ENCODE measurements at places on chromosomes 11 and 22. TPM values are rescaled to one million over a fixed set of nuclear protein-coding genes. Genes with fewer than 3 reads are reported as not detected.

GRCh38 chr11:105466582-105467228, 143.2 kb upstream of the GRIA4 start:
- DNase-seq, result no peak

- DNase-seq, result no peak
Measured at GRCh38 chr11:61747967-61748285, 4.5 kb upstream of the MYRF start.

GRCh38 chr11:65504674-65505465, 6.0 kb downstream of the MALAT1 start:
- DNase-seq, result no peak

GRCh38 chr11:101582989-101583250, 887 bp downstream of the TRPC6 start:
- DNase-seq, result no peak

GRCh38 chr11:62708392-62708791, 916 bp downstream of the GNG3 start:
- no peak for DNase-seq

DNA sequence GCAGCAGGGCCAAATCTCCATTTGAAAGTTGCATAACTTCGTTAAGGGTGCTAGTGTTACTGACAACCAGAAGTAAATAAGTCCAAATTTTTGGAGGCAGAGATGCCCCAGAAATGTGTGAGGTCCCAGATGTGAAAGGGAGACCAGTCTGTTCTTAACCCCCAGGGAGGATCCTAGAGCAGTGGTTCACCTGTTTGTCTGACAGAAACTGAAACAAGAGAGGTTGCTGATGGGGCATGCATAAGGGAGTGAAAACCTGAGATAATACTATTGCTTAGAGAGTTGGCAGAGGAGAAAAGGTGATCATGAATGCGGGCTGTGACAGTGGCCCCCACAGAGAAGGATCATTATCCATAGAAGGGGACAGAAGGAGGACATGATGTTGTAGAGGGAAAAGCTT, 3.8 kb downstream of the CBLIF start:
- no peak for DNase-seq

DNA sequence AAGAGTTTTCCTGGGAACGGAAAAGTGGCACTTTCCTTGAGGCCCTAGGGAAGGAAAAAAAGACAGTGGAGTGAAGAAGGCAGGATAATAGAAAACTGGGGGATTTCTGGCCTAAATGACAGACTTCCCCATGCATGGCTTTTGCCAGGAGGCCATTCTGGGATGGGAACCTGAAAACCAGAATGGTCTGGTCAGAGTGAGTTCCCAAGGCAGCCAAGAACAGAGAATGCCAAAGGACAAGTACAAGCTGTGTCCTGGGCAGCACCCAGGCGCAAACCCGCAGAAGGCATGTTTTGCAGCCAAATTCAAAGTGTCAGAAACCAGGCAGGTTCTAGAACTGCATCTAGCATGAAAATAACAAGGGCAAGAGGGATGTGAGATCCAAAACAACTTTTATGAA, 162.4 kb downstream of the SPON1 start:
- DNase-seq, result no peak

GRCh38 chr11:64245401-64245796, 1.3 kb downstream of the PPP1R14B start:
- no peak for DNase-seq

C1QTNF4 gene
- 6.1 TPM for polyA plus RNA-seq

GNB1L gene
- polyA plus RNA-seq, result 3.2 TPM
